ENCODE measurements at places on chromosomes 11 and 22.

DNA sequence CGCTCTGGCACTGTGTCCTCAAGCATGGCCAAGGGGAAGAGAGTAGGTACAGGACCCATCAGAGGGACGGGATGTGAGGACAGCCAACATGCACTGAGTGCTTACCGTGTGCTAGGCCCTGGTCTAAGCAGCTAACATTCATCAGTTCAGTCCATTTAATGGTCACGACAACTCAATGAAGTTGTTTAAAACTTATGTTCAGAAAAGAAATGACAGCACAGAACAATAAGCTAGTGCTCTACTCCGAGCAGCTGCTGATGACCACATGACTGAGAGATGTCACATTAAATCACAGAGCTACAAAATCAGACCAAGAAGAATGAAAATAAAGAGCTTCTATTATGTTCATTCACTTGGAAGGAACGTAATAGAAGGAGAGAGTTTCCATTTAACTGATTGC, 26.3 kb downstream of the PRDM10 start:
- no peak for DNase-seq

DNA sequence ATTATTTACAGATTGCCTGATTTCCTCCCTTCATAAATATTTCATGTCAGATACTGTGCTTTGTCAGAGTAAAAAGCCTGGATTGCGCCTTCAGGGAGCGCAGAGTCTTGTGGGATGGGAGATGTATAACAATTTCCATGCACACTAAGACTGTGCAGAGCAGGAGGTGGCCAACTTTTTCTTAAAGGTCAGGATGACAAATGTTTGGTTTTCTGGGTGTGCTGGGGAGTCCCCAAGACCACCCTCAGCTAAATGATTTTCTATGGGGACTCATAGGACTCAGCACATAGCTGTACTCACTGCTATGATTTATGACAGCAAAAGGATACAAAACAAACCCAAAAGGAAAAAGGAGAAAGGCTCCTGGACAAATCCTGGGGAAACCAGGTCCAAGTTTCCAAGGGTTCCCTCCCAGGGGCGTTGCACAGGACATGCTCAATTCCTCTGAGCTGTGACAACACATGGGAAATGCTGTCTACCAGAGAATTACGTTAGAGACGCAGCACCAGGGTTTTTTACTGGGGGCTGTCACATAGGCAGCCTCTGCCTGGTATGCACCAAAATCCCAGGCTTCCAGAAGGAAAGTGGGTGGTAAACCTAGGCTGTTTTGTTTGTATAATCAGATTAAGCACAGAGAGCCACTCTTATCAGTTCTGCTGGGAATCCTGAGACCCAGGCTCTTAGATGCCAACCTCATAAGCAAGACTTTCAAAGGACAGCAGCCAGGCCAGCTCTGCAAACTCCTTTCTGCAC, 59.1 kb downstream of the CSNK2A3 start:
- DNase-seq = no peak

DNA sequence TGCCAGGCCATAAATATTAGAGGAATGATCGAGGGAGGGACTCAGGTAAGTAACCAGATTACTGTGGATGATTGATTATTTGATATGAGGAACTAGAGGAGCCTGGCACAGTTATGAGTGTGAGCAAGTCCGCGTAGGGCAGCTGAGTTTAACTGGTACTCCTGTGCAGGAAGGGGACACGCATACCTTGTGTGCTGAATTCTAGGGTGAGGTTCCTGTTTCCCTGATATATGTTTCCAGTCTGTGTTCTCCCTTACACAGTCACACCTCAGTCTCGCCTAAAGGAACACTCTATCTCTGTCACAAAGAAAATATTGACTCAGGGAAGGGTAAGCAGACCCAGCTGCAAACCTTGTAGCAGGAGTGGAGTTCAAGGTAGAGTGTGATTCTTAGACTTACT, 17.4 kb downstream of the SGSM3 start:
- no peak for DNase-seq

GRCh38 chr11:26851291-26851690, 129.4 kb upstream of the SLC5A12 start:
- DNase-seq = no peak

GRCh38 chr11:120281143-120281795, 41.3 kb downstream of the POU2F3 start:
- DNase-seq = no peak

- no peak for DNase-seq
Observed at GRCh38 chr11:8828580-8829361, 82.2 kb upstream of the AKIP1 start.

- DNase-seq = no peak
Observed at GRCh38 chr11:97751405-97751804, 1269.3 kb upstream of the CNTN5 start.

- no peak for DNase-seq
Observed at GRCh38 chr22:44462246-44463010, 35.6 kb downstream of the RTL6 start.

DNA sequence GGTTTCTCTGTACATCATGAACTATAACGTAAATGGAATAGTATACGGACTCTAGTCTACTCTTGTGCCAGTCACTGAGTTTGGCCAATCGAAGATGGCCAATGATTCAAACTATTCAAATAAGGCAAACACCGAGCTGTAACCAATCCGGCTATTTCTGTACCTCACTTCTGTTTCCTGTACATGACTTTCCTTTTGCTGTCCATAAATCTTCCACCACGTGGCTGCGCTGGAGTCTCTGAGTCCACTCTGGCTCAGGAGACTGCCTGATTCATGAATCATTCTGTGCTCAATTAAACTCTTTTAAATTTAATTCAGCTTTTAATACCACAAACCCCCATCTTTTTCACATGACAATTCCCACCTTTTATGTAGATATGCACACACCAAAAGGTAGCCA, 1.5 kb upstream of the JAML start:
- no peak for DNase-seq

DNA sequence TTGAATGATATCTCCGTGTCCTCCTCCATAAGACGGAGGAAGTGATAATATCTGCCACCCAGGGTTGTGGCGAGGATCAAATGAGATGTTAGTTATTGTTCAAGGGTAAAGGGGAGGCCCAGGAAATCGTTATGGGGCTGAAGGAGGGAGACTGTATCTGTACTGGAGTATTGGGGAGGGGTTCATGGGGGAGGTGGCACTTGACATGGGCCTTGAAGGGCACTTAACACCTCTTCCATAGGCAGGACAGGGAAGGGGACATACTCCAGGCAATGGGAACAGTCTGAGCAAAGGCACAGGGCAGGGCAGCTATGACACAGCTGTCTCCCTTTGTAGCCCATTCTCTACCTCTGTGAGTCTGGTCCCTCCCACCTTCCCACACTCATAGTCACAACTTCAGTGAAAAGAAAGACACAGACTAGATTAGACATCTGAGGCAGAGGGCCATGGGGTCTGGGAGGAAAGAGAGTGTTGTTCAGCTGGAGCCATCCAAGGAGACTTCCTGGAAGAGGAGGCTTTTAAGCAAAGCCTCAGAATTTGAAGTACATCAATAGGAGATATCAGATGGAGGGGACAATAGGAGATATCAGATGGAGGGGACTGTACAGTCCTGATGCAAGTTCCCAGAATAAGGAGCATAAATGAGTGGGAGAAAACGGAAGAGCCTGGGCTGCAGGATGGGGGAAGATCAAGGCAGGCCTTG, 15.8 kb upstream of the DGKZ start:
- no peak for DNase-seq

DNA sequence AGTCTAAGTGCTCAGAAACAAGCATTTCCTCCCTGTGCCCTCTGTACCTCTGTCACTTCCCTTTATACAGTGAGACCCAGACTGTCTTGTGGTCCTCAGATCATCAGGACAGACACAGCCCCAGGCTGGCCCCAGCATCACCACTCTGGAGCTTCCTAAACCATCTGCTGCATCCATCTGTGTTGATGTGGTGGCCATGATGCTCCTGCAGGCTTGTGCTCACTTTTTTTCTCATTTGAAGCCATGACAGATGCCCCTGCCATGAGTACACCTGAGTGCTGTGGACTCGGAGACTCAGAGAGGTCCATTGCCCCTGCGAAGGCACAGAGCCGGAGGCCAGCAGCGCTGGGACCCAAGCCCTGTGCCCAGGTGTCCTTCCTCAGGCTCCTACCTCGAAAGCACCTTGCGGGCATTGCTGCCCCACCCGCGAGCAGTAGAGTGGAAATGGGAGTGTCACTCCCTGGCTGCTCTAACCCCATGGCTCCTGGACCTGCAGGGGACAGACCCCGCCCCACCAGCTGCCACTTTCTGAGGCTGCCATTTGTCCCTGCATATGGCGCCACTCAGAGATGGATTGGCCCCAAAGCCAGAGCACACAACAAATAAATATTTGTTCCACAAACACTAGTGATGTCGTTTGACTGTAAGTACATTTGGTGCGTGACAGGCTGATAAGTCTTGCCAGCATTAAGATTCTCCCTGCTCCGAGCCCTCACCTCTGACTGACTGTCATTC, 593.5 kb downstream of the TBC1D22A start:
- DNase-seq = no peak

DNA sequence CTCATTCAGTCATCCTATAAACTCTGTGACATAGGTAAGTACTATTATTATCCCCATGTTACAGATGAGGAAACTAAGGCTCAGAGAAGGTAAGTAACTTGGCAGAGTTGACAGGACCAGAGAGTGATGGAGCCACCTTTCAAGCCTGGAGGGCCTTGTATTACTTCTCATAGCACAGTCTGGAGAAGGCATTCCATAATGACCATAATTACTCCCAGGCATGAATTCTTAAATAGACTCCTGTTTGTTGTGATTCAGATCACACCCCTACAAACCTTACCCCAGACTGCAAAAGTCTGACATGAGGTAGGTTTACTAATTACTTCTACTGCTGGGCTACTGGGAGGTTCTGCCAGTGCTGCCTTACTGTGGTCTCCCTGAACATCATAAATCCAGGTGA, 77.0 kb downstream of the CD44 start:
- no peak for DNase-seq

DNA sequence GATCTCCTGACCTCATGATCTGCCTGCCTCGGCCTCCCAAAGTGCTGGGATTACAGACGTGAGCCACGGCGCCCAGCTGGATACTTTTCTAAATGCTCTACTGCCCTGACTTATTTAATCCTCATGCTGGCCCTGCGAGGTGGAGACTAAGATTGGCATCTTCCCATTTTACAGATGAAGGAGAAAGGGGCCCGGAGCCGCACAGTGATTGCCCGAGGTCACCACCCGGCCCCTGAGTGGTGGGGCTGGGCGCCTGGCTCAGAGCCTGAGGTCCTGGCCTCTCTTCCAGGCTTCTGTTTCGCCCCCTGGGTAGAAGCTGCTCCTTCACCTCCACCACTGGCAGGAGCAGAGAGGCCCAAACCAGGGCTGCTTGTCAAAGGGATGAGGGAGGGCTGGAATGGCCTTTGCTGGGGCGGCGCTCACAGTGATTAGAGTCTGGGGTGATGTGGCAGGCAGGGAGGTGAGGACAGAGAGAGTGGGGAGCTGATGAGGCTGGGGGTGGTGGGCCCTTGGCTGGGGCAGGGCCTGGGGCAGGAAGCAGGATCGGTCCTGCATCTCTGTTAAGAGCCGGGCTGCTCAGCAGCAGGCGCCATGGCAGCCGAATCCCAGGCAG, 15.4 kb upstream of the MPPED1 start:
- DNase-seq = no peak

DNA sequence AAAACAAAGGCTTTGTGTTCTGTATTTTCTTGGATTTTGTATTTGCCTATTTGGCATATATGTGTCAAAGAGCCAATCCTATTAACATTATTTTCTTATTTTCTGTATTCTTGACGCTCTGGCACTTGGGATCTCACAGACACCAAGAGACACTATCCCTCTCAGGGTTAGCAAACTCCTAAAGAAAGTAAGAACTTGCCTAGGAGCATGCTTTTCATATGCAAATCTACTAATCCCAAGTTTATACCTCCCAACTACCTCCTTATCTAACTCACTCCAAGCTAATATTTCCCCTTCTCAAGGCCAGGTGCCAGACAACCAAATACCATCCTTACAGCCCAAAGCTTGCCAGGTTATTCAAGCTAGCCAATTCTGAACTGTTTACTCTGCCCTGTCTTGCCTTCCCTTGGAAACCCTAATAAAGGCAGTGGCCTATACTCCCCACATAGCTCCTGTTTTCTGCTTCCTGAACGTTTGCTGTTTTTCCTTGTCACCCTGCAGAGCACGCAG, 455.4 kb upstream of the ANO3 start:
- no peak for DNase-seq

GRCh38 chr11:96293109-96293508, 49.9 kb downstream of the MAML2 start:
- DNase-seq = no peak

DNA sequence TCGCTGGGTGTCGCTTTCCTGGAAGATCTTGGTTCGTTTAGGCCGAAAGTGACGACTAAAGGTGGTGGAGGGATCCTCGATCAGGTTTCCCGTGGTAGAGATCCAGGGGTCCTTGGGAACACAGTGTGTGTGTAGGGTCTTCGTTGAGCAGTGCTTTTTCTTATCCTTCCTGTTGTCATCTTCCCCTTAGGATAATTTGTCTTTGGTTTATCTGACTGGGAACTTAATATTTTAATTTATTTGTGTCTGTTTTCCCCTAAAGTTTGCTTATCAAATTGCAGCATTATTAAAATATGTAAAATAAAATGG, 403 bp downstream of the RBM7 start:
- DNase-seq = no peak

DNA sequence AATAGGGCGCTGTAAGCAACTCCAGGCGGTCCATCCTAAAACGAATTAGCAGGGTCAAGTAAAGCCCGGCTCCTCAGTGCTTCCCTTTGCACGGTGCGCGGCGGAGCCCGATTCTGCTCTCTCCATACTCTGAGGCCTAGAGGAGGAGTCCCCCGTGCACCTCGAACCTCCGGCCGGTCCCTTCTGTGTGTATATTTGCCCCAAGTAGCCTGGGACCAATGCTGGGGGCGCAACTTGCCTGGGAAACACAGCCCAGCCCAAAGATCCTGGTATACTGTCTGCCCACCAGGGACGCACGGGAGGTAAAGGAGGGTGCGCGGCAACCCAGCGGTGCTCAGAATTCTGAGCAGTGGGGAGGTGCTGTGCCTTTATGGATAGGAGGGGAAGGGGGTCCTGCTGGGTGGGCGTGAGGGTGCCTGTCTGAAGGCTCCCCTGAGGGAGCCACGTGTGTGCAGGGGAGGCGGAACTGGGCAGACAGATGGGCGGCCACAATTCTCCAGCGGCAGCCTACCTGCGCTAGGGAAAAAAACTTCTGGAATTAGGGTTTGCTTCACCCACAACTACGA, 4.8 kb upstream of the TBX1 start:
- no peak for DNase-seq

DNA sequence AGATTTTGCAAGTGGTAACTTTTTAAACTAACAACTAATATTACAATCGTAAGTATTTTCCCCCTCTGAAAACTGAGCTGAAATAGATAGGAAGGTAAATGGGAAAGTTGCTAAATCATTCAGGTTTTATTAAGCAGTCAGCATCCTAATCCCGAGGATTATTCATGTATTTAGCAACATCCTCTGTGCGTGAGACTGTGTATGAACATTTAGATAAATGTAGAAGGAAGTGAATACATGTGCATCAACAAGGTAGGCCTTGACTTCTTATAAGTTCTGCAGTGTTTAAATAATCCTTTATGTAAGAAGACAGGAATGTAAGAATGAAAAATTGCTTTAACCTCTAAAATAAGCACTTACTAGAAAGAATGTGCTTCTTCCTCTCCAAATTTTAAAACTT, 745.9 kb upstream of the TENM4 start:
- DNase-seq = no peak

All from stimulated activated CD4-positive, alpha-beta T cell treated with anti-CD3 and anti-CD28 coated beads, TNF-alpha, amount 100 ng/mL, for 4 hours (primary cell).